ENCODE measurements at places on chromosomes 6 and 20.
A peak's percentile ranks its signal among the peaks of the same experiment; 100 is the strongest.

DNA sequence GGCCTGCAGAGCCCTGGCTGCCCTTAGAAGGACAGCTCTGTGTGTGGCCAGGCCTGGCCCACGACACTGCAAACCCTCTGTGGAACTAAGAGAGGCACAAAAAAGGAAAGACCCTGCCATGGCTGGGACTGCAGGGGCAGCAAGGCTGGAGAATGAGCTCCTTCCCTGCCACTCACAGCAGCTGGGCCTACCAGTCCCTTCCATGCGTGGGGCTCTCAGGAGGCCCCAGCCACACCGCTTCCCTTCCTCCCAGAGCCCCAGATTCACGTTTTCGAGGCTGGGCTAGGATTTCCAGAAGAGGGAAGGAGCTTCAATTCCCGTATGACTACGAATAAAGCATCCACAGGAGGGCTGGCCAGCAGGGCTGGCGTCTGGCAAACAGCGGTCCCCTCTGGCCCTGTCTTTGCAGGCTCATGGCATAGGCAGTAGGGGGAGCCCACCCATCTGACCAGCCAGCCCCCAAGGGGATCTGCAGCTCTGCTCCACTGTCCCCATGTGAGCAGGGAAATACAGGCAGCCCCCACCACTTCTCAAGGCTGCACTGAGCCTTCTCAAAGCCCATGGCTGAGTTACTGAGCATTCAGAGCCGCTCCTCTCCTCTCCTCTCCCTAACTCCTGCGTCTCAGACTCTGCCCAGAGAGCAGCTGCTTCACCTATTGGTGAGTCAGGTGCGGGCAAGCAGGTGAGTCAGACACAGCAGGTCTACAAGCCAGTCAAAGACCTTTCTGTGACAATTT is 53.1 kb downstream of the NINL start:
- DNase-seq = no peak

GRCh38 chr6:24522228-24523176 is 27.7 kb downstream of the ALDH5A1 start:
- no peak for DNase-seq

- no peak for DNase-seq
These were observed 684 bp downstream of the ZNFX1 start for GRCh38 chr20:49276961-49277785.

GRCh38 chr6:105005451-105005850 is 48.5 kb downstream of the LIN28B start:
- no peak for DNase-seq

- DNase-seq = peak; percentile 83
These were observed 64.9 kb downstream of the SYCP2L start for GRCh38 chr6:10951675-10952282.

- DNase-seq = no peak
These were observed 23.7 kb downstream of the NCOA7 start for GRCh38 chr6:125814481-125814880.

GRCh38 chr6:32658268-32658897 is 8.1 kb downstream of the HLA-DQB1 start:
- no peak for DNase-seq
